ENCODE measurements at places on chromosomes 1 and 21. TPM values are rescaled to one million over a fixed set of nuclear protein-coding genes. Genes with fewer than 3 reads are reported as not detected.
A peak's percentile ranks its signal among the peaks of the same experiment; 100 is the strongest.

FTCD gene
- 0.83 TPM for total RNA-seq

TMEM82 gene
- not detected for total RNA-seq

NOL9 gene
- 30.0 TPM for total RNA-seq

CDK18 gene
- total RNA-seq = 27.4 TPM

KIAA0040 gene
- 7.1 TPM for total RNA-seq

PLA2G2C gene
- not detected for total RNA-seq

MMEL1 gene
- total RNA-seq = not detected

ACOT11 gene
- total RNA-seq = 19.2 TPM

KLHDC8A gene
- 416 TPM for total RNA-seq

SLC35E2B gene
- total RNA-seq = 30.0 TPM

NPHS2 gene
- 1.0 TPM for total RNA-seq

DDR2 gene
- 44.9 TPM for total RNA-seq

C1orf53 gene
- total RNA-seq = 4.2 TPM

ALX3 gene
- not detected for total RNA-seq

DNA sequence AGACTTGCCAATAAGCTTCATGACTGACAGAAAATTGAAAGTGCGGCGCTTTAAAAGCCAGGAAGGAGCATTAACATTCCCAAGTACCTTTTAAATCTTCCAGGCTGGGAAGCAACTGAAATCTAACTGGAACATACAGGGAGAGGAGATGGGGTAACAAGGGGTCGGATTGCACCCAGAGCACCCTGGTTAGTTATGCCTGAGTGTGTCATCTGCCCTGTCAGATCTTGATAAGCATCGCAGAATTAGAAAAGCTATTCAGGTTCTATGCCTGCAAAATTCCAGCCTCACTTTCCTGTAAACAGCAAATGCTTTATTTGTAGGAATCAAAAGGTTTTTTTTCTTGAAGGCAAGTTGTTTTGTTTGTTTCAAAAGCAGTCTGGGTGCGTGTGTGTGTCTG lies 58.5 kb downstream of the SERBP1 start:
- no peak for DNase-seq

DNA sequence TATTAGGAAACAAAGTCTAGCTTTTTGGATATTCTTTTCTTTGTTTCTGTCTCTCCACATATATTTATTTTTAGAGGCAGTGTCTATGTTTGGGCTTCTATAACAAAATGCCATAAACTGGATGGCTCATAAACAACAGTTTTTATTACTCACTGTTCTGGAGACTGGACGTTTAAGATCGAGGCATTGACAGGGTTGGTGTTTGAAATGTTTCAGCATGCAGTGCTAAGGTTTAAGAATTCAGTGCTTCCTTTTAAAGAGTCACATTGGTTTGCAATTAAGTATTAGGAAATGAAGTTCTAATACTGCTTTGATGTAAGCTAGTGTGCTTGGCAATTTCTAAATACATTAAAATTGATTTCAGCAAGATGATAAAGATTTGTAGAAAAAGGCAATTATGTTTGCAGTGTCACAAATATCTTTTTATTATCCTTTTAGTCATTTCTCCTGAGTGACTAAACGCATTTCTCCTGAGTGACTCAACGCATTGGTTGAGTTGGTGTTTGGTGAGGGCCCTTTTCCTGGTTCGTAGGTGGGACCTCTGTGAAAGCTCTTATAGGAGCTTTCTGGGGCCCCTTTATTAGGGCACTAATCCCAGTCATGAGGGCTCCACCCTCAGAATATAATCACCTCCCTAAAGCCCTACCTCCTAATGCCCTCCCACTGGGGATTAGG lies 317.0 kb downstream of the USP25 start:
- no peak for DNase-seq

DNA sequence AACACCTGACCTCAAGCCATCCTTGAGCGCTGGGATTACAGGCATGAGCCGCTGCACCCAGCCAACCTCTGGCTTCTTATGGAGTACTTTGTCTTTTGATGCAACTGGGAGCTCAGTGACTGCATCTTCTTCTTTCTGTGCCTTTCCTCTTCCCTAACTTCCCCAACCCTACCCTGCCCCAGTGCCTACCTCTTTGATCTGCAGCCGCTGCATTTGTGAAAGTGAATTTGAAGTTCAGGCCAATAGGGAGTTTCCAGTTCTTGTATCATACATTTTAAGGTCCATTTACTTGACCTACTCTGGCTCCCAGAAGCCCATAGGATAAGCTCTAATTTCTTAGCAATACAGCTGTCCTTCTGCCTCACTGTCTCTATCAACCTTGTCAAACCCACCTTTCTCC lies 52.2 kb downstream of the KCNC4 start:
- no peak for DNase-seq

DNA sequence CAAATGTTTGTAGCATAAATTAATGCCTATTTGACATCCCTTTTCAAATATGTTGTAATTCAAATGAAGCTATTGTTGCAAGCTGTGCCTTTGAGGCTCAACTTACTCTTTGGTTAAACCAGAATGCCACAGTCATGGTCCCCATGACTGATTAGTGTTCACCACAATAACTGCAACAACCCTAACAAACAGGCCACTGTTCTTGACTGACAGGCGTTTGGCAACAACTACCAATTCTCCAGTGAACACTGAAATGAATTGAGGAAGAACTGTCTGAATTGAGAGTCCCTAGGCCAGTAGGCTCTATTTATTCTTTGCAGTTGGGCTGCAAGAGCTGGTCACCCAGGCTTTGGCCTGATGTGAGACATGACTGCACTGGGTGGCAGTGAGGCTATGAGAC lies 6.6 kb upstream of the TMEM167B start:
- DNase-seq = no peak

- DNase-seq = peak; percentile 72
These were observed 1262.8 kb upstream of the PRMT6 start for GRCh38 chr1:105793536-105794146.

- DNase-seq = no peak
These were observed 571.2 kb upstream of the USP24 start for GRCh38 chr1:55786396-55786795.

GRCh38 chr1:169363046-169363730 lies 4.4 kb downstream of the NME7 start:
- no peak for DNase-seq

- DNase-seq = no peak
These were observed 107.7 kb upstream of the IGSF21 start for GRCh38 chr1:17999884-18000283.

DNA sequence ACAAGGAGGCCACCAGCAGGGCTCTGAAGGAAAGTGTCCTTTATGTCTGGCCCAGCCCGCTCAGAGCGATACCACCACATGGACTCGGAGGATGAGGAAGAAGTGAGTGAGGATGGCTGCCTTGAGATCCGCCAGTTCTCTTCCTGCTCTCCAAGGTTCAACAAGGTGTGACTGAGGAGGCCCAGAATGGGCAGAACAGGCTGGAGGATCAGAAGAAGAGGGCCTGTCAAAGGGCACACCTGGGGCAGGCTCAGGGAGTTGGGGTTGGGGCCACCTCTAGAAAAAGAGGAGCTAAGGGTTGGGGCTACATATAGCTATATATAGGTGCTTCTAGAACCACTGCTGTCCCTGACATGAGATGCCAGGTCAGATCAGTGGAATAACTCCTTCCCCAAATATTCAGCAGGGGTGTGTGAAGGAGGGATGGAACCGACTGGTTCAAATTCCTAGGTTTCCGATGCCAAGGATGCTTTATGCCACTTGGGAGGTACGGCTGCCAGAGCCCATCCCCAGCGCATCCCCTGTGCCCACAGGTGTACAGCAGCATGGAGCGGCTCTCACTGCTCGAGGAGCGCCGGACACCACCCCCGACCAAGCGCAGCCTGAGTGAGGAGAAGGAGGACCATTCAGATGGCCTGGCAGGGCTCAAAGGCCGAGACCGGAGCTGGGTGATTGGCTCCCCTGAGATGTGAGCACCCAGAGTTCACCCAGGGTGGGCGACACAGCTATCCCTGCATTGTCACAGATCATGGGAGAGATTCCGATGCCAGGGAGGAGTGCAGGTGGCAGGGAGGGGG lies 102.2 kb downstream of the PIK3R3 start:
- no peak for DNase-seq

- DNase-seq = no peak
These were observed 15.0 kb upstream of the KCNN3 start for GRCh38 chr1:154884869-154885701.

GRCh38 chr1:185853739-185854138 lies 119.5 kb downstream of the HMCN1 start:
- no peak for DNase-seq

DNA sequence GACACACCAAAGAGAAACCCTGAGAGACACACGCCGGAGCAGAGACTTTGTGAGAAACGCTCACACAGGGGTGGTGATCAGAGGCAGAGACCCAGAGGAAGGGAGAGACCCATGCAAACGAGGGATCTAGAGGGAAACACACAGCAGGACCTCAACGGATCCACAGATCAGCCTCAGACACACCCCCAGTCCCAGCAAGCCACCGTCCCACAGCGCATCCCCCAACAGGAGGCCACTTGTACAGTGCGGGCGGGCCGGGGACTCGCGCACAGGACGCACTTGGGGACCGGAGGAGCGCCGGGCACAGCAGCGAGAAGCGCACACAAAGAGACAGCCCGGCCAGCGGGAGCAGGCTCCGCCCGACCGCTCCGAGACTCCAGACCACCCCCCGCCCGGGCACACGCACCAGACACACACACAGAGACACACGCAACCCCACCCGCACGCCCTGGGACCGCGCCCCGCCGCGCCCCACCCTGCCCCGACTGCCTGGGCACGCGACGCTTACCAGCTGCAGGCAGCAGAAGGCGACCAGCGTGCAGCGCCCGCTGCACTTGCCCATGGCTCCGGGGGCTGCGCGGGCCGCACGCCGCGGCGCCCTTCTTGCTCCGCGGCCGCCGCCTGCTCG lies 587 bp downstream of the NKAIN1 start:
- no peak for DNase-seq

DNA sequence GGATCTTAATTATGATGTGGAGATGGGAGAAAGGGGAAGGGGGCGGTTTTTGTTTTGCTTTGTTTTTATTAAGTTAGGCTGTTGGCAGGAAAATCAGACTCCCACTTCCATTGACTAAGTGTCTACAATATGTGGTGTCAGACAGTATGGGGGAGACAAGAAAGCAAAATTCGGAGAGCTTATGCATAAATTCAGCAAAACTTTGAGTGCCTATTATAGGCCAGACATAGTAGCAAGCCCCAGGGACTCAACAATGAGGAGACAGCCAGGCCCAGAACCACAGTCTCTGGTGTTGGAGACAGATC lies 835 bp upstream of the TSPAN2 start:
- no peak for DNase-seq

- no peak for DNase-seq
These were observed 67.7 kb downstream of the GDAP2 start for GRCh38 chr1:117861694-117862093.

- peak; percentile 2 for DNase-seq
These were observed 60.4 kb upstream of the DMRTB1 start for GRCh38 chr1:53398576-53399365.

- no peak for DNase-seq
These were observed 426.5 kb upstream of the DAB1 start for GRCh38 chr1:57850176-57850940.

DNA sequence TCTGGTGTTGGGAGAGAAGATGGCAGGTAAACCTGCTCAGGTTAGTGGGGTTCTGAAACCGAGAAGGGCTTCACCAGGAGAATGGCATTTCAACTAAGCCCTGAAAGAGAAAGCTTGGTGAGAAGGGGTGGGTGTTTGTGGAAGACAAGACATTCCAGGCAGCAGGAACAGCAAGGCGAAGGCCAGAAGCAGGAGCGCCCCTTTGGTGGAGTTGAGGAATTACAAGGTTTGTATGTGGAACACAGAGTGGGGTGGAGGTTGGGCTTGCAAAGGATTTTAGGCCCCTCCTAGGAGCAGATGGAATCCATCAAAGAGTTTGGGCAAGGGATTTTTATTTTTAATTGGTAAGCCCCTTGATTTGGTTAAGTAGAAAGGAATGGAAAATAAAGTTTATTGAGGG lies 24.8 kb upstream of the ELOA start:
- no peak for DNase-seq

- DNase-seq = no peak
These were observed 1.9 kb downstream of the CSTB start for GRCh38 chr21:43774163-43774562.
